ENCODE measurements at places on chromosomes 1 and 21.

DNA sequence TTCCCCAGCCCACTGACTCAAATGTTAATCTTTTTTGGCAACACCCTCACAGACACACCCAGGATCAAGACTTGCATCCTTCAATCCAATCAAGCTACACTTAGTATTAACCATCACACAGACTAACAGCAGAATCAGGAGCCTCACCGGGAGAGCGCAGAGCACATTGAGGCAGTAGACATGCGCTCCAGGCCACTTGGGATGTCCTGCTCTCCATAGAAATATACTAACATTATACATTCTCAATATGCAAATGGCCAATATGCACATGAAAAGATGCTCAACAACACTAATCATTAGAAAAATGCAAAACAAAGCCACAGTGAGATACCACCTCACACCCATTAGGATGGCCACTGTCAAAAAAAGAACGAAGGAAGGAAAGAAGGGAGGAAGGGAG is 135.0 kb upstream of the KCNE2 start:
- no peak for DNase-seq

- no peak for DNase-seq
Measured at GRCh38 chr1:39954324-39954869, 548 bp upstream of the MFSD2A start.

DNA sequence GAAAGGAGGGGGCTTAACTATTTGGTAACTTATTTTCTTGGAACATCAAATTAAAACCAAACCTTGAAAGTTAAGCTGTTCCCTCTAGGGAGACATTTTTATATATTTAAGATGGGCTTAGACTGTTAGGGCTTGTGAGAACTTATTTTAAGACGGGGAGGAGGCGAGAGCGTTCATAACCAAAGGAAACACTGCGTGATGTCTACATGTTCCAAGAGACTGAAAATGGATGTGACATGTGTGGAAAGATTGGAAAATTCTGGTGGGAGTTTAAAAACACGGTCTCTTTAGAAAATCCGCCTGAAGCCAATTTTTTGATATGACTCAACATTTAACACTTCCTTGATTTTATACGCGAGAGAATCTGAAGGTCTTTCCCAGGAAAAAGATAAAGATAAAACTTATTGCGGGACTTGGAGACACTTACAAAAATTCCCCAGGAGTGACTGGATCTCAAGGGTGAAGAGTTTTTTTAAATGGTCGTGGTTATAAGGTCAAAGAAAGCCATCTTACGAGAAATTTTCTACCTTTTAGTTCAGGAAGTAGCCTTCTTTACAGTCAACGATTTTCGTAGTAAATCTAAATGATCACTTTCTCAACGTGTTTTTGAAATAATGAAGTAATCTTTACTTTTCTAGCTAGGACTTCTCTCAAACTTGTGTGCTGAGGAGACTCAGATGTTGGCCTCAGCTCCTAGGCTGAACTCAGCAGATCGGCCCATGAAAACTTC is 828 bp downstream of the PNRC2 start:
- DNase-seq = no peak

DNA sequence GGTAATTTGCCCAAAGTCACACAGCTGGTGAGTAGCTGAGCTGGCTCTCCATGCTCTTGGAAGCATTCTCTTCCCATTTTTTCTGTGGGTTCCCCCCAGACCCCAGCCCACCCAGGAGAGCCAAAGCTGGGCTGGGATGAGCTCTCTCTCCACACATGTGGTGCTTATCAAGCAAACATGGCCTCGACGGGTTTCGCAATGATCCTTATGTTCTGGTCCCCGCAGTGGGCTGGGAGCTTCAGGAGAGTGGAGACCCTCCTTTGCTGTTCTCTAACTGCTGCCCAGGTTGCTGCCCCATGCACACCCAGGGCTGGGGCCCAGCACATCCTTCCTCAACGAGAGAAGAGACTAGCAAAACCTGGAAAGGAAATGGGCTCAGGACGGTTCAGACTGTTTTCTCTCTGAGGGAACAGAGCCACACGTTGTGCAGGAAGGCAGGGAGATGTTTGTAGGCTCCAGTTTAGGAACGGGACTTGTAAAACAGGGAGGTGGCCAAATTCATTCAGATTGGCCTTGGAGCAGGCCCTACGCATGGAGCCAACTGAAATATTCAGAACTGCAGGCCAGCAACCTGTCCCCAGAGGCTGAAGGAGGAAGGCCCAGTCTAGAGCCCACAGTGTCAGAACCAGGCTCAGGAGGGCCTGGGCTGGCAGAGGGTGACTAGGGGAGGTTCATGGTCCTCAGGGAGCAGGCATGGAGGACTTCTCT is 27.2 kb upstream of the CSF1 start:
- DNase-seq = no peak

DNA sequence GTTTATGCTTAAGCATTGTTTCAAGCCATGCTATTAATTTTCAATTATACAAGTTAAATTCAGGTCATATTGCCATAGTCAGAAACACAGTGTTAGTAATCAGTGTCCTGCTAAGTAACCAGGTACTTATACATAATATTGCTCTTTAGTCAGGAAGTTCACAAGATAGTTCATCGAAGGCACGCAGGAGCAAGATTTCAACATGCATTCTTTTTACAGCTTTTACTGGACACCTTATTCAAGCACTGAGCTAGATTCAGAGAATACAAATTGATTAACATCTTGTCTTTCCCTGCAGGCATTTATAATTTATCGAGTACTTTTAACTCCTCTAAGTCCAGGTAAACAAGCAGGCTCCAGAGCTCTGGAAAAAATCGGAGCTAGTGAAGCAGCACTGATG is 202.3 kb upstream of the BRINP3 start:
- DNase-seq = no peak

DNA sequence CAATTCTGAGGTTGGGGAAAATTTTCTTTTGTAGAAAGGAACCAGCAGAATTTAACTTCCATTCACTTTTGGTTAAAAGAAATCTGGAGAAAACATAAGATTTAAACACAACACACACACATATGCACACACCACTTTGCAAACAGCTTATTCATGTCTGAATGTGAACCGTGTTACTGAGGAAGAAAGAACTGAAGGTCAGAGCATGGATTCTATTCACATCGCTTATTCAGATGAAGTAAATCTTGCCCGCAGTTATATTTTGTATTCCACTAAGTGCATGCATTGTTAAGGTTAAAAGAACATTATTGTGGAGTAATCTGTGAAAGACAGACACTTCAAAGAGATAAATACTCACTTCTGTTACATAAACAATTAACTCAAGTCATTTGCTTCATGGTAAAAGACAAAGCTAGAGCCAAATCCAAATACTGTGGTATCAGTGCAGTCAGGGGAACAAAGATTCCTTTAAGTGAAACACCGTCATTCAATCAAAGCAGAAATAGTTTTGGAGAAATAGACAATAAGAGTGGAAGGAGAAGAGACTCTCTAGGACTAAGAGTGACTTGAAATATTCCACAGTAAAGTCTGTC is 82.0 kb downstream of the LRRC53 start:
- no peak for DNase-seq

GRCh38 chr1:209493559-209493958 is 90.0 kb upstream of the CAMK1G start:
- DNase-seq = no peak

GRCh38 chr1:33147997-33148314 is 33.9 kb downstream of the TRIM62 start:
- no peak for DNase-seq

DNA sequence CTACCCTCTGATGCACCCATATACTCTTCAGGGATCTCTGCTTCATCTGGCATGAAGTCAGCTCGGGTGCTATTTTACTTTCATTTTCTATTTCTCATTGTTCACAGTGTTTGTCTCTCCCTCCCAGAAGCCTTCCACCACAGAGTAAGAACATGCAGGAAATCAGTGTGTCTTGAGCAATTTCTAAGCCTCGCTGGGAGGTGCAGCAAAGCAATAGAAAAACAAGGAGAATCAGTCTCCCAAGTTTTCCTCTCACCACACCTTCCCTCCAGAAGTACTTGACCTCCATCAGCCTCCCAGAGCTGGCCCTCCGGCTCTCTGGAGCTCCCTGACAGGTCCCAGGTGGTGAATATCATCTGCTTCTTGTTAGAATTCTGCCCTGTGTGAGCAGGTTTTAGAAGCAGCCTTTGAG is 594.7 kb upstream of the CAMK1G start:
- no peak for DNase-seq

GRCh38 chr1:51649593-51650091 is 32.8 kb downstream of the OSBPL9 start:
- no peak for DNase-seq

DNA sequence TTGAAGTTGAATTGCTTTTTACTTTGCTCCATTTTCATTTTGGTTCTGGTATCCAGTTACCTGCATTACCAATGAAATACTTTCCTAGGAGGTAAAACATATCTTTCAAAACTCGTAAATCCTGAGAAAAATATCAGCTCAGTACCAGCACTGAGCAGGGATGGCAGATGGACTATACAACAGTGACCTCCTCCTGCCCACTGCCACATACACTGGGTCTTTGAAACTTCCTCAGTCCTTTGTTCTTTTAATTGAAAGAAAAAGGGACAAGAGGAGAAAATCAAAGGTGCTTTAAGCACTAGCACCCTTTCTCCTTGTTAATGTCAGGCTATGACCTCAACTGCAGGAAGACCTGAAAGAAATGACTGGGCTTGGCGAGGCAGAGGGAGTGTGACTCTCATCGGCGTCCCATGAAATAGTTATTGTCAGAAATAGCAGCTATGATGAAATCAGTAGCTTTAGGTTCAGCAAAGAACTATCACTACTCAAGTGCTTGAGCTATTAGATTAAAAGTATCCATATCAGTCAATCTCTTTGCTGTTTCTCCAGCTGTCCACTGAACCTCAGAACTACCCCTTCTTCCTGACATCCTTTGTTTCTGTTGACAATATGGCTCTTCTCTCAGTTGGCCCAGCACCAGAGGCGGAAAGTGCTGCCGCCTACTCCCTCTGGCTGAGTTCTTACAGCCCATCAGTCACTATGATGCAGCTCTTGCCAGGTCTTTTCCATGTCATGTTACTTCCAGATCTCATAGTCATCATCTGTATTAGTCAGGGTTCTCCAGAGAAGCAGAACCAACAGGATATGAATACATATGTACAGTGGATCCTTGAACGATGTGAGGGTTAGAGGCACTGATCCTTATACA is 207.0 kb upstream of the MAP1LC3C start:
- DNase-seq = no peak

DNA sequence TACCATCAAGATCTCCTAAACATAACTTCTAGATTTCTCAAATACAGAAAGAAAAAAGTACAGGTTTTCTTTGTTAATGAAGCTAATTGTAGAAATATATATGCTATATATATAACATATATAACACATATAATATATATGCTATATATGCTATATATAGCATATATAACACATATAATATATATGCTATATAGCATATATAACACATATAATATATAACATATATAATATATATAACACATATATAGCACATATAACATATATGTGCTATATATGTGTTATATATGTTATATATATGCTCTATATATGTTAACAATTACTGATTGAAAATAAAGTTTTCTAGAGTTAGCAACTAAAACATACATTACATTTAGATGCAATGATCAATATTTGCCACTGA is 34.8 kb downstream of the RGS21 start:
- no peak for DNase-seq

GRCh38 chr1:41620365-41621169 is 136.1 kb upstream of the EDN2 start:
- no peak for DNase-seq

- DNase-seq = no peak
Measured at GRCh38 chr1:218804014-218804785, 369.5 kb upstream of the LYPLAL1 start.

- no peak for DNase-seq
Measured at GRCh38 chr21:26449161-26449560, 123.9 kb downstream of the CYYR1 start.

GRCh38 chr1:237568955-237569354 is 321.8 kb downstream of the ZP4 start:
- DNase-seq = no peak

- no peak for DNase-seq
Measured at GRCh38 chr1:58649555-58649954, 50.3 kb downstream of the MYSM1 start.

GRCh38 chr1:65264197-65264929 is 45.0 kb upstream of the DNAJC6 start:
- DNase-seq = no peak

DNA sequence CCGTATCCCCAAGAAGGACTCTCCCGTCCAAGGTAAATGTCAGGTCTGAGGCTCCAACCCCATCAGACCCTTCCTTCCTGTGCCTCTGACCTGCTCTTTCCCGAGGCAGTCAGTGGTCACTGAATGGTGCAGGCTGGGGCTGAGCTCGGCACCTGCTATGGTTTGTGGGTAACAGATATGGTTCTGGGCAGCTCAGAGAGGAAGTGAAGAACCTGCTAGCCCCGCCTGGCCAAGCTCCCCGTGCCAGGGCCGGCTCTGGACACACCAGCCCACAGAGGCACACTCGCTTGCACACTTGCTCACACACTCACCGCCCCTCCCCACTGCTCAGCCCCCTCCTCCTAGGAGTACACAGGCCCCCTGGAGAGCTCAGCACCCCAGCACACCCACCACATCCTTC is 16.4 kb downstream of the NCMAP start:
- DNase-seq = no peak

DNA sequence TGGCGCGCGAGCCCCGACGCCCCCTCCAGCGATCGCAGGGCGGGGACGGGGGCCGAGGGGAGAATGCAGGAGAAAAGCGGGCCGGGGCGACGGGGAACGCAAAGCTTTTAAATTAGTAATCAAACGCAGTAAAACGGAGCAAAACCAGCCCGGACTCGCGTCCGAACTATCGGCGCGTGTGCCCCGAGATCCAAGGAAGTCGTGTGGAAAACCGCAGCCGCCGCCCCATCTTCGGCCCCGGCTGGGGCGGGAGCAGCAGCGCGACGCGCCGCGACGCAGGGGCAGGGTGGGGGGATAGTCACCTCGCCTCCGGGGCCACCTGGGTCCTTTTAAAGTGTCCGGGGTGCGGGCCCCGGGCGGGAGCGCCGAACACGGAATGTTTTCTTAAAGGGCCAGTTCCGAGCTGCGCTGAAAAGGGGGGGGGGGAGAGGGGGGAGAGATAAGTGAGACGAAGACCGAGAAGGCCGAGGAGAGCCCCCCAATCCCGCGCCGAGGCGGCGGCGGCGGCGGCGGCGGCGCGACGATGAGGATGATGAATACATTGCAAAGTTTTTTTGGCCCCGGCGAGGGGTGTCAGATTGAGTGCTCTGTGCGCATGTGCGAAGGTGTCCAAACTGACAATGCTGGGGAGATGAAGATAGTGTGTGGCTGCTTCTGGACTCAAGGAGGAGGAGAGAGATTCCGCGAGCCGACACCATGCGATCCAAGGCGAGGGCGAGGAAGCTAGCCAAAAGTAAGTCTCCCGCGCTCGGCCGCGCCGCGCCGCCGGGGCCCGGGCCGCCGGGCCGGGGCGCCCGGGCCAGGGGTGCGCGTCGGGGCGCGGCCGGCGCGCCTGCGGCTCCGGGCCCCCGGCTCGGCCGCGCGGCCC is at the start of gene PRDM16:
Gene PRDM16 (plus strand): TSS at position 640 of the 868 bp plus-strand sequence. CDS start 57 bp downstream, at position 697.
- no peak for DNase-seq

DNA sequence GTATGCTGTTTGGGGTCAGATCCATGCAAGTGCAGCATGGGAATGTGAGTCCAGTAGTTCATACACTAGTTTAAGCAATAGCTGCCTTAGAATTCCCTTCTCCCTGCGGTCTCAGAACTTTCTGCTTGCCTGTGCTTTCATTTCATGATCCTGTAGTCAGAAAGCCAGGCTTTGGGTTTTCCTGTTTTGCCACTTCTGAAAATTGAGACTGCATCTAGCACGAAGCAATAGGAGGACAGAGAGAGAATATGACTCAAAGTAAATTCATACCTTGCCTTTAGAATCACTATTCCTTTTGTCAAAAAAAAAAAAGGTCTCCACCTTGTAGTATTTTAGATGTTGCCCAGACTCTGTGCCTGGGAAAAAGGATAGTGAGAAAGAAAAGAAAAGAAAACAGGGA is 161.2 kb upstream of the SNX7 start:
- DNase-seq = no peak
